ENCODE measurements at places on chromosomes 5 and 9.

- no peaks in the 10 kb centered on the region for H3K4me1 ChIP-seq
- H3K27me3 ChIP-seq: no peaks in the 10 kb centered on the region
- no peaks in the 10 kb centered on the region for H3K36me3 ChIP-seq
- no peak overlapping the region for H3K4me3 ChIP-seq
- DNase-seq: no peak
- H3K27ac ChIP-seq: no peak overlapping the region
Observed at GRCh38 chr5:159112436-159112835, 12.7 kb upstream of the EBF1 start.

DNA sequence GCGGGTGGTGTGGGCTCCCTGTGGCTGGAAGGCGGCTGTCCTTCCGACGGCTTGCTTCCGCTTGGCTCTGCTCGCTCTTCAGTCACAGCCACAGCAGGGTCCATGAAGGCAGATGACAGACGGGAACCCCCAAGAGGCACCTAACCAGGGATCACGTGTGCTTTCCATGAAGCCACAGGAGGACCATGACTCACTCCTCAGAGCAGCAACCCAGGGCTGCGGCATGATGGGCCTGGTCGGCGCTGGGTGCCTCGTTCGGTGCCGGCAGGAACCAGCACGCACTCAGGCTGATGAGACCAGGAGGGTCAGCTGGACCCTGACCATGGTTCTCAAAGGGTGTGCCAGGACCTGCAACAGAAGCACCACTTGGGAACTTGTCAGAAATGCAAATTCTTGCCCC lies 32.8 kb upstream of the MED10 start:
- no peak overlapping the region for H3K27ac ChIP-seq
- no peak overlapping the region for H3K4me3 ChIP-seq
- H3K36me3 ChIP-seq: no peaks in the 10 kb centered on the region
- H3K4me1 ChIP-seq: no peaks in the 10 kb centered on the region
- no peaks in the 10 kb centered on the region for H3K27me3 ChIP-seq
- no peak for DNase-seq

GRCh38 chr9:121271368-121272341 lies 3.7 kb downstream of the GSN start:
- H3K36me3 ChIP-seq: no peaks in the 10 kb centered on the region
- H3K4me3 ChIP-seq: no peak overlapping the region
- DNase-seq: peak; percentile 36
- H3K27me3 ChIP-seq: no peaks in the 10 kb centered on the region
- H3K4me1 ChIP-seq: peaks cover 36% of the 10 kb centered on the region

DNA sequence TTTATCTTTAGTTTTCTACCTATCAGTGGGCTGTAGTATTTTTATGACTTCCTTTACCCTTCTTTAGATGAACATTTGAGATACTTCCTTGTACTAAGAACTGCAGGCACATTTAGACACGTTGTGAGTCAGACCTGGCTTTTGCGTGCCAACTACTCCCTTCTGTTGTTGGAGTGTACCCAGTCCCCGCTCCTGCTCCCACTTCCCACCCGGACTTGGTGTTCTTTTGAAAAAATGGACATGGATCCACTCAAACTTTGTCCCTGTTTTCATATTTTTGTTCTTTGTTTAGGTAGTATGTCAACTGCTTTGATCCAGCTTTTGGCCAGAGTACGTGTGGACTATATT lies 60.7 kb downstream of the PARP8 start:
- H3K27ac ChIP-seq: no peak overlapping the region
- H3K27me3 ChIP-seq: no peaks in the 10 kb centered on the region
- no peaks in the 10 kb centered on the region for H3K4me1 ChIP-seq
- DNase-seq: no peak

- H3K4me3 ChIP-seq: no peak overlapping the region
- H3K27me3 ChIP-seq: no peaks in the 10 kb centered on the region
- H3K27ac ChIP-seq: no peak overlapping the region
- DNase-seq: no peak
Observed at GRCh38 chr9:93456504-93456903, 3.1 kb upstream of the FAM120AOS start.

- H3K4me3 ChIP-seq: no peak overlapping the region
- H3K27me3 ChIP-seq: no peaks in the 10 kb centered on the region
- H3K27ac ChIP-seq: no peak overlapping the region
- no peaks in the 10 kb centered on the region for H3K36me3 ChIP-seq
- DNase-seq: no peak
Observed at GRCh38 chr5:88085462-88085861, 183.2 kb downstream of the TMEM161B start.

DNA sequence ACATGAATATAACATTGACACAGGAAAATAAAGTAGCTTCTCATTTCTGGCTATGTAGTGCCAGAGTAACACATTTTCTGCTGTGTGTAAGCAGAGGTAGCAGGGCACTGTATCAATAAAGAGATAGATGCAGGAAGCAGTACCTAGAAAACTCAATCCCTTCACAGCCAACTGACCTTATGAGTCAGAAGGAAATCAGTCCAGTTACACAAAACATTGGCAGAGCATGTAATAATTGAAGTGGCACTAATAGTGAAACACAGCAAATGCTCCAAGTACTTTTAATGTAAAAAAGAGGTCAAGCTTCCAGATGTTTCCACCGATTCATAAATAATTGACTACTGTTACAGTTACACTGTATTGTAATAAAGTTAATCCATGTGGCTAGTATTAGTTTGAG lies 706.6 kb downstream of the EFNA5 start:
- H3K4me3 ChIP-seq: no peak overlapping the region
- no peak overlapping the region for H3K27ac ChIP-seq
- no peaks in the 10 kb centered on the region for H3K36me3 ChIP-seq
- no peak for DNase-seq

DNA sequence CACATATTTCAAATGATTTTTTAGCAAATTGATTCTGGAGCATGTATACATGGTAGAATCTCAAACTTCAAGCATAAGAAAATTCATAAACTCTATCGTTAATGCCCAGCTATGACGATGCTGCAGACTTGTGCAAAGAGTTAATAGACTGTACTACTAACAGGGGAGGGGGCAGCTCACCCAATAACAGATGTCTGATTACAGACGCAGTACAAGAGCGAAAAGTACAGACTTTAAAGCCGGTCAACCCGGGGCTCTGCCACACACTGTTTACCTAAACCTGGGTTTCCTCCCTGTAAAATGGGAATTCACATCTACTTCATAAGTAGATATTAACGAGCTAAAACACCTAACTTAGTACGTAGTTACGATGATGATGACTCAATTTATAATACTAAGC lies 651 bp downstream of the TRIM23 start:
- peak overlapping the region; percentile 87 for H3K27ac ChIP-seq
- H3K4me1 ChIP-seq: peaks cover 19% of the 10 kb centered on the region
- H3K36me3 ChIP-seq: no peaks in the 10 kb centered on the region
- no peak for DNase-seq

- H3K27me3 ChIP-seq: no peaks in the 10 kb centered on the region
- H3K4me3 ChIP-seq: no peak overlapping the region
- no peak overlapping the region for H3K27ac ChIP-seq
Observed at GRCh38 chr5:170536525-170536924, 32.7 kb downstream of the KCNIP1 start.

- no peaks in the 10 kb centered on the region for H3K4me1 ChIP-seq
- no peak overlapping the region for H3K4me3 ChIP-seq
- H3K36me3 ChIP-seq: no peaks in the 10 kb centered on the region
- DNase-seq: no peak
- H3K27ac ChIP-seq: no peak overlapping the region
Observed at GRCh38 chr9:23477908-23478307, 348.1 kb downstream of the ELAVL2 start.

GRCh38 chr5:59117320-59117719 lies 534.4 kb downstream of the RAB3C start:
- no peak overlapping the region for H3K27ac ChIP-seq
- no peaks in the 10 kb centered on the region for H3K36me3 ChIP-seq
- no peak for DNase-seq

GRCh38 chr5:30100148-30100713 lies 1093.3 kb upstream of the CDH6 start:
- H3K4me3 ChIP-seq: no peak overlapping the region
- no peaks in the 10 kb centered on the region for H3K27me3 ChIP-seq
- H3K27ac ChIP-seq: no peak overlapping the region
- no peaks in the 10 kb centered on the region for H3K36me3 ChIP-seq
- no peaks in the 10 kb centered on the region for H3K4me1 ChIP-seq

- DNase-seq: no peak
- no peaks in the 10 kb centered on the region for H3K27me3 ChIP-seq
- H3K27ac ChIP-seq: no peak overlapping the region
- H3K4me3 ChIP-seq: no peak overlapping the region
Observed at GRCh38 chr5:159359408-159359807, 29.1 kb upstream of the IL12B start.

DNA sequence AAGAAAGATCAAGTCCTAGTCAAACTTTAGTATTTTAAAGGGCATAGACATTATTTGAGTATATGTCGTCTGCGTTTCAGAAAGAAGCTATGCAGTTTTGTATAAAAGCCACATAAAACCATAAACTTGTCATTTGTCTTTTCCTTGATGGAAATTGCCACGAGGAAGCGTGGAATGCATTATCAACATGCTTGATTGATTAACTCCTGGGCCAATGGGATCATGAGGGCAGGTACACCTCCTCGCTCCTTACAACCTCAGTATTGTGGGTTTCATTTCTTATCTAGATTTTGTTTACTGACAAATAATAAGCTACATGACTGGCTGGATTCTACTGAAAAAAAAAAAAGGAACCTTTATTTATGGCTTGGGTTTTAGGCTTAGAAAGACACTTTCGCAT lies 122.5 kb upstream of the RFX3 start:
- no peaks in the 10 kb centered on the region for H3K36me3 ChIP-seq
- no peak overlapping the region for H3K4me3 ChIP-seq
- no peaks in the 10 kb centered on the region for H3K27me3 ChIP-seq
- no peak overlapping the region for H3K27ac ChIP-seq

Measured in testis (tissue), 5 donors.